T-cell (primary cell): ENCODE measurements at places on chromosomes 7 and 10.

DNA sequence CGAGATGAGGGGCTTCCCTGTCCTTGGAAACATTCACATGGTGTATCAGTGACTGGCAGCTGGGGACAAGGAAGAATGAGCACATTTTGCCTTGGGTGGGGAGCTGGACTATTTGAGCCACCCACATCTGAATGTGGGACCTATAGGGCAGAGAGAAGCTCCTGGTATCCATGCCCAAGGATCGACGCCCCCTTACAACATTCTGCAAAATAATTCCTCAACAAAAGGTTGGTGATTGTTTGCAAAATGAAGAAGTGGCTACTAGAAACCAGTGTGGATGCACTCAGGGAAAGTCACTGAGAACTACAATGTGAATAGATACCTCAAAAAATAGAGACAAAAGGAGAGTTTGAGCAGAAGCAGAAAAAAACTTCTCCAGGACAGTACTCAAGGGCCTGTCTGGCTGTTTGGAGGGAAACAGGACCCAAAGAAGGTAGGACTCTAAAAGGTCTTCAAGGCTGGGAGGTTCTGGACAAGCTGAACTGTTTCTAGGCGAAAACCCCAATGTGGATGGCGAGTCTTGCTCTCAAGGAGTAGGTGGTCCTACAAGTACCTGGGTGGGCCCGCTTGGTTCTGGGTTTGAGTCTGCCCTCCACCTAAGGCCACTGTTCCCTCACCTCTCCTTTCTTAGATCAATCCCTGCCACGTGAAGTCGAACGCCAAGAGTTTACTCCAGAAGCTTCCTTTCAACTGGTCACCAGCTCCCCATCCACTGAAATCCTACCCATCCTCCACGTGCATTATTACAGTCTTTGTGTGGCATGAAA, 125.0 kb upstream of the ZNF746 start:
- no peak for DNase-seq
- no peak overlapping the region for H3K4me3 ChIP-seq
- peaks cover 34% of the 10 kb centered on the region for H3K36me3 ChIP-seq

- H3K4me3 ChIP-seq: no peak overlapping the region
- peaks cover 3% of the 10 kb centered on the region for H3K36me3 ChIP-seq
- H3K27ac ChIP-seq: no peak overlapping the region
- no peaks in the 10 kb centered on the region for H3K27me3 ChIP-seq
Measured at GRCh38 chr10:7855205-7855604, 36.9 kb downstream of the TAF3 start.

DNA sequence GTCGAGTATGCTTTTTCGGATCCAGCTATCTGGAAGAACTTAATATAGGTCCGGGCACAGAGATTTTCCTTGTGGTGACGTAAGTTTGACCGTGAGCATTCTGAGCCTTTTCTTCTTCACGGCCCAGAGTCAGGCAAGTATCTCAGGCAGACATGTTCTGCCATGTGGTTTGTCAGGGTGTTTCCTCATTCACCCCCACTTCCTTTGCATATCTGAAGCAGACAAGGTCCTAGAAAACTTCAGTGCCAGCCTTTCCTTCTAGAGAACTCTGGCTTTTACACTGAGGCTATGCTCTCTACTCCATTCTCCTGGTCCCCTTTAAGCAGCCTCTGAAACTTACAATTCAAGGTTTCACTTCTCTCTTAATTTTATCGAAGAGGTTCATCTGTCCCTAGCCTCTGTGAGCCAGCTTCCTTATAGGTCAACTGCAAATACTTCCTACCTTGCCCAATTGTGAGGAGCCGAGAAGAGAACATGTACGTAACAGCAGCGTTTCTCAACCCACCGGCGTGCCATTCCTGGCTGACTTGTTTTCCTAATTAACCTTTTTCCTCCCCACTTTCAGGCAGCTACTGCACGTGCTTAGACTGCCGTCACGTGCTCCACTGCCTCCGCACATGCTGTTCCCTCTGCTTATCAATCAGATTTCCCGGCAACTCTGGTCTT, 47.3 kb downstream of the CDCA7L start:
- H3K4me3 ChIP-seq: peak overlapping the region; percentile 23
- DNase-seq: no peak
- no peaks in the 10 kb centered on the region for H3K27me3 ChIP-seq
- peaks cover 16% of the 10 kb centered on the region for H3K4me1 ChIP-seq
- H3K36me3 ChIP-seq: peaks cover 11% of the 10 kb centered on the region
- peak overlapping the region; percentile 60 for H3K27ac ChIP-seq

- H3K36me3 ChIP-seq: no peaks in the 10 kb centered on the region
- H3K27me3 ChIP-seq: peaks cover 4% of the 10 kb centered on the region
- no peaks in the 10 kb centered on the region for H3K4me1 ChIP-seq
- no peak overlapping the region for H3K4me3 ChIP-seq
Measured at GRCh38 chr7:135341049-135341448, 107.4 kb downstream of the STRA8 start.

DNA sequence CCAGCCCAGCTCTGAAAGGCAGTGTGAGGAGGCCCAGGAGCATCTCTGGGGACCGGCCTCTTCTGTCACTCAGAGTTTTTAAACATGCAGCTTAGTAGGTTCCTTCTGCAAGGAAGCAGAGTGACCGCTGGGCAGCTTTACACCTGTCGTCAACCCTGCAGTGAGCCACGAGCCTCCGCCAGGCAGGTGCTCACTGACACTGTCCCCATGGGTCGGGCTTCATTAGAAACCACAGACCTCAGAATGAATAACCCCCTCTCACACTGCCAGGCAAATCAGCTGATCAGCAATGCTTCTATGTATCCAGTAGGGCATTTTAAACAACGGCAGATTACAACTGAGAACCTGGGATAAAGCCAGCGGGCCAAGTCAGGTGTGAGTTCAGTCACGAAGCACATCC, 106.1 kb downstream of the MAD1L1 start:
- H3K27ac ChIP-seq: no peak overlapping the region
- H3K36me3 ChIP-seq: no peaks in the 10 kb centered on the region

DNA sequence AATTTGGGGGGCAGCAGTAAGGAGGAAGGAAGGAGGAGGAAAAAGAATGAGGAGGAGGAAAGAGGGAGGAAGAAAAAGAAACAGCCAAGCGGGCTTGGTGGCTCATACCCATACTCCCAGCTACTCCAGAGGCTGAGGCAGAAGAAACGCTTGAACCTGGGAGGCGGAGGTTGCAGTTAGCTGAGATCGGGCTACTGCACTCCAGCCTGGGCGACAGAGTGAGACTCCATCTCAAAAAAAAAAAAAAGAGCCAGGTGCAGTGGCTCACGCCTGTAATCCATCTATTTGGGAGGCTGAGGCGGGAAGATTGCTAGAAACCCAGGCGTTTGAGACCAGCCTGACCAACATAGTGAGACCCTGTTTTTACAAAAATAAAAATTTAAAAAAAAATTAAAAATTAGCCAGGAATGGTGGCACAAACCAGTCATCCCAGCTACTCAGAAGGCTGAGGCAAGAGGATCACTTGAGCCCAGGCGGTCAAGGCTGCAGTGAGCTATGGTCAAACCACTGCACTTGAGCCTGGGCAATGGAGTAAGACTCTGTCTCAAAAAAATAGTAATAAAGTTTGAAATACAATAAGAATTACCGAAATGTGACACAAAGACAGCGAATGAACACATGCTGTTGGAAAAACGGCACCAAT, 14.1 kb upstream of the CRCP start:
- H3K27ac ChIP-seq: peak overlapping the region; percentile 59
- no peaks in the 10 kb centered on the region for H3K36me3 ChIP-seq
- no peaks in the 10 kb centered on the region for H3K27me3 ChIP-seq
- DNase-seq: no peak
- no peaks in the 10 kb centered on the region for H3K4me1 ChIP-seq

DNA sequence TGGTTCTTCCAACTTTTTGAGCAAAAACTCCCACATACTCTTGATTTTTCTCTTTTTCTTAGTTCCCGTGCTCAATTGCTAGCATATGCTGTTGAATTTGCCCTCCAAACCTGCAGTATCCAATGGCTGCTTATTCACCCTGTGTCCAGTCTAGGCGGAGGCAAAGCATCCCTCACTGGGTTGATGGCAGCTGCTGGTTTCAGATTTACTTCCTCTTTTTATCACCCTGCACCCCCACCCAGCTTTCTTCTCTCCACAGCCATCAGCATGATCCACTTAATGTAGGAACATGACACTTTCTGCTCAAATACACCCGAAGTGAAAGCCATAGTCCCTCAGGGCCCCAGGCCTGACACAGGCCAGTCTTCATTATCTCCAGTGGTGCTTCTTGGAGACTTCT, 87.6 kb upstream of the ADARB2 start:
- H3K4me1 ChIP-seq: no peaks in the 10 kb centered on the region
- no peaks in the 10 kb centered on the region for H3K36me3 ChIP-seq
- peaks cover 3% of the 10 kb centered on the region for H3K27me3 ChIP-seq
- no peak overlapping the region for H3K27ac ChIP-seq
- H3K4me3 ChIP-seq: no peak overlapping the region
- no peak for DNase-seq

- H3K4me1 ChIP-seq: no peaks in the 10 kb centered on the region
- no peak overlapping the region for H3K4me3 ChIP-seq
- H3K27me3 ChIP-seq: peaks cover 10% of the 10 kb centered on the region
- no peaks in the 10 kb centered on the region for H3K36me3 ChIP-seq
- H3K27ac ChIP-seq: no peak overlapping the region
Measured at GRCh38 chr10:59362959-59363381, 621 bp upstream of the FAM13C start.

DNA sequence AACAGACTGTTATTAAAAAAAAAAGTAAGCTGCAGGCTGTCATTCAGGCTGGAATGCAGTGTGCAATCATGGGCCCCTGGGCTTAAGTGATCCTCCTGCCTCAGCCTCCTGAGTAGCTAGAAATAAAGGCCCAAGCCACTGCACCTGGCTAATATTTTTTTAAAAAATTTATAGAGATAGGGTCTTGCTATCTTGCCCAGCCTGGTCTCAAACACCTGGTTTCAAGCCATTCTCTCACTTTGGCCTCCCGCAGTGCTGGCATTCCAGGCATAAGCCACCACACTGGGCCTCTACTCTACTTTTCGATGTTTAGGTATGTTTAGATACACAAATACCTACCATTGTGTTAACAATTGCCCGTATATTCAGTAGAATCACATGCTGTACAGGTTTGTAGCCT, 270.4 kb upstream of the PRKCQ start:
- no peaks in the 10 kb centered on the region for H3K36me3 ChIP-seq
- H3K27ac ChIP-seq: no peak overlapping the region
- no peaks in the 10 kb centered on the region for H3K4me1 ChIP-seq
- DNase-seq: no peak
- peaks cover 3% of the 10 kb centered on the region for H3K27me3 ChIP-seq
- H3K4me3 ChIP-seq: no peak overlapping the region

- DNase-seq: no peak
- H3K27me3 ChIP-seq: no peaks in the 10 kb centered on the region
- no peaks in the 10 kb centered on the region for H3K36me3 ChIP-seq
Measured at GRCh38 chr10:24958721-24959381, 6.4 kb upstream of the PRTFDC1 start.

GRCh38 chr10:130395248-130395936, 259.2 kb downstream of the GLRX3 start:
- no peak for DNase-seq
- H3K36me3 ChIP-seq: no peaks in the 10 kb centered on the region
- H3K27ac ChIP-seq: no peak overlapping the region
- no peaks in the 10 kb centered on the region for H3K4me1 ChIP-seq
